Amygdala (tissue), 56 donors: ENCODE measurements at places on chromosomes 5 and 9.

GRCh38 chr5:174567506-174568141 lies 156.8 kb upstream of the MSX2 start:
- DNase-seq = no peak

GRCh38 chr5:160960592-160960991 lies 108.6 kb upstream of the ATP10B start:
- DNase-seq = no peak

DNA sequence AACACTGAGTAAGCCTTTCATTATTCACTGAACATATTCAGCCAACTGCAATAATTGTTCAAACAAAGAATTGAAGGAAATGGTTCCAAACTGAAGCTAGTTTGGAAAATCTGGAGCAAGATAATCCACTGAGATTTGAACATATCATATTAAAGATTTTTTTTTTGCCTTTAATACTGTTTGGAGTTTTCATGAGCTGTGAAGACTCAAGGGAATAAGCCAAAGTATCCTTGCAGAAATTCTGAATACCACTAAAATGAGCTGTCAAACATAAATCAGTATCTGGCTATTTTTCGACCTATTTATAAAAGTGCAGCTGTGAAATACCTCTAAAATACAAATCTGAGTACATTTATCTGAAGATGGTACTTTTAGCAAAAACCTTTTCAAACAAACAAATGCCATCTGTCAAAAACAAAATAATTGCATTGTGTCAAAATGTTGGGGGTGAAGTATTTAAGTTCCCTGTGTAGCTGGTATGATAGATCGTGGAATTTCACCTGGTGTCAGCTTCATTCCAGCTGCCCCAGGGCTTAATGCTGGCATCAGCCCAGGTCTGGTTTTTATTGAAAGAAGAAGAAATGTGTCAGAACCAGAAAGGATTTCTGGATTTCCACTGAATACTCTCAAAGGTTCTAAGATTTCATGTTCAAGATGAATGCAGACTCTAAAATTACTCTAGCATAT lies 149.0 kb upstream of the GRAMD2B start:
- no peak for DNase-seq

- DNase-seq = no peak
These were observed 20.9 kb downstream of the FAM13B start for GRCh38 chr5:138011991-138012390.

DNA sequence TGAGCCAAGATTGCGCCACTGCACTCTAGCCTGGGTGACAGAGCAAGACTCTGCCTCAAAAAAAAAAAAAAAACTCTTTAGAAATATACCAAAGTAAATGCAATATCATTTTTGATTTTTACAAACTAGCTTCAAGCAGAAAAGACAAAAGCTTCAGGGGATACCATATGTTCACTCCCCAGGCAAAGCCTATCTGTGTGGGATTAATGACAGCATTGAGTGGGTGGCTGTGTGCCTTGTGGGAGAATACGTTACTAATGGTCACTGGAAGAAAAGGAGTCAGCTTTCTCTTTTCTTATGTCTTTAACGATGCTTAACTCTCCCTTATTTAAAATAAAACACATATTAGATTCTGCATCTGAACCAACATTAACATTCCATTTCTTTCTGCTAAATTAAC lies 1.9 kb downstream of the PCA3 start:
- no peak for DNase-seq

DNA sequence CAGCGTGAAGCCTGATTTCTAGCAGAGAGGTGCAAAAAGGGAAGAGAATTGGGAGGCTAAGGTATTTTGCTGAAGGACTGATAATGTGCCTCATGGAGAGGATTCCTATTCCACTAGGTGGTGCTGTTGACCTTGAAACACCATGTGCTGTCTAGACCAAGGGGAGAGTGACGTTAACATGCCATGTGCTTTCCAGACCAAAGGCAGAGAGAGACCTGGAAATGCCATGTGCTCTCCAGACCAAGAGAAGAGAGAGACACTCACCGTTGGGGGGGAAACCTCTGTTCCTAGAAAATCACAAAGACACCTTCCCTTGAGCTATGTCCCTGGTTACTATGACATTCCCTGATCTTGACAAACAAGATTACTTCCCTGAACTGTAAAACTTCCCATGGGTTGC lies 286.0 kb upstream of the TUSC1 start:
- DNase-seq = no peak
